Panc1 (cell line): ENCODE measurements at places on chromosomes 16 and 17.

DNA sequence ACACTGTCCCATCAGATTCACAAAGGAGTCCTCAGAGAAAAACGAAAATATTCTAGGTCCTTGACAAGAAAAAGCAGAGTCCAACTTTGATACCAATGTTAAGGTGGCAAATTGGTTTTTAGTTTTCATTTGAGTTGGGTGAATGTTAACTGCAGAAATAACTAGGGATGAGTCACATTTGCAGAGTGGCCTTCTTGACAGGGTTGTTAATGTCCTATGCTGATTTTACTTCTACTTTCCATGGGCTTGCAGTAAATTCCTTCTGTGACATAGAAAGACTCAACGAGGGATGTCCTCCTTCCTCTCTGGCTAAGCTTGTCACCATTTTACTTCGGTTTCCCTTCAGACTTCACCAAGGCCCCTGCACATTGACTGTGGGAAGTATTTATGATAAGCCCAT, 47.2 kb upstream of the ICAM2 start:
- DNase-seq: no peak

DNA sequence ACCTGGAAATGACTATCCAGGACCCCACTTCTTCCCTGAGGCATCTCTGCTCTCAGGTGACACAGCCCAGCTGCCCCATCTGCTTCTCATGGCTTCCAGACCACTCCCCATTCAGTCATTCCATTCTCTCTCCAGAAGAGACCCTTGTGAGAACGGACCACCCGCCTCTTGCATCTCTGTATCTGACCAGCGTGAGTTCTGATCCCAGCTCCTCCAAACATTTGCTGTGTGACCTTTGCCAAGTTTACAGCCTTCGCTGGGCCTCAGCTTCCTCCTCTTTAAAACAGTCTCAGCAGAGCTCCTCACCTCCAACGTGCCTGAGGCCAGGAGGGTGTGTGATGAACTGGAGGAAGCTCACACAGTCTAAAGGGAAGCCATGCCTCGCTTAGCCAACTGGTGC, 39.6 kb downstream of the C16orf82 start:
- no peak for DNase-seq

DNA sequence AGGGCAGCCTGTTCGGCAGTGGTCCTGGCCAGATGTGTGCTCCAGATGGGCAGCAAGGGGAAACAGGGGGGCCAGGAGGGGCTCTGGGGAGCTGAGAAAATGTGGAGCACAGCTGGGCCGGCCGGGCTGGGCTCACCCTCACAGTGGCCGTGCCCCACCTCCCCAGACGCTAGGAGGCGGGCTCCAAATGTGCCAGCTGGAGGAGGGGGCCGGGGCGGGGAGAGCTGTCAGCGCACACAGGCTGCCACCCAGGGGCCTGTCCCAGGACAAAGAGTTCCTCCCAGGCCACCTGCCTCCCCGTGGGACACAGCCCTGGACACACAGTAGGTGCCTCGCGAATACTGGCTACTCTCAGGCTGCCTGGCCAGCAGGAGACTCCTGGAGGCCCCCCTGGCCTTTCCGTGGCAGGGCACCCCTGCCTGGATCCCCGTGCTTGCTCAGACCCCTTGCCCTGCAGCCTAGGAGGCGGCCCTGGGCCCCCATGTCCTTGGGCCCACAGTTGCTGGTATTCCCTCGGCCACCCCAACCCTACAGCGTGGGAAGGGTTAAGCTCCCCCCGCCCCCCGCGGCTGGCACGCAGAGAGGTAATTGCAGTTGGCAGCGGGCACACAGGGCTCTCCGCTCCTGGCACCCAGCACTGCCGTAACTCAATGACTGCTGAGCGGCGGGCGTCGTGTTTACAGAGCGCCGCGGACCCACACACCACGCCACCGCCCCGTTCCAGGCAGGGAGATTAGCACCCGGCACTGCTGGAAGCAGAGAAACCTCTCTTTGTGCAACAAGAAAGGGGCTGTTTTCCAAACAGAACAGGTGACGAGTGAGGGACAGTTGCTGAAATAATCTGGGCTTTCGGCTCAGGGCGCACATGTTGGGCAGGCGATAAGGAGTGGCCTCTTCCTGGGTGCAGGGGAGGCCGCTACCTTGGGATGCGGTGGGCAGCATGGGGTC, 32.2 kb downstream of the BAHCC1 start:
- no peak for DNase-seq

- no peak for DNase-seq
Measured at GRCh38 chr16:2027024-2028010, 615 bp downstream of the NHERF2 start.

DNA sequence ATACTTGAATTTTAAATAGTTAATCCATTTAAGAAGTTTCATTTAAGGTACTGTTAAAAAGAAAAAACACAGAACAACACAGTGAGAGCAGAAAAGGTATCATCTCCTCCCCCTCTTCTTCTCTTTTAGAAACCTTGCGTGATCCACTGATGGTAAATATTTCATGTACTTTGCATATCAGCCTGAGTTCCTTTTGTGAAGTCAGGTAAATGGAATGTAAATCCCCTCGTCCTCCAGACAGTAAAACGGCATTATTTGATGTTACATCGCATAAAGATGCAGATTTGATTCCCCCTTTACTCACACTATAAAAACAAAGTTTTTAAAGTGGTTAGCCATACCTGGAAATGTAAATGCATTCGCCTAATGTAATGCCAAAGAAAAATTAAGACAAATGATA, 234.4 kb downstream of the WWOX start:
- no peak for DNase-seq

- DNase-seq: no peak
Measured at GRCh38 chr17:44314869-44315661, 6.7 kb downstream of the RUNDC3A start.
